ENCODE measurements at places on chromosomes 7 and 10.
A peak's percentile ranks its signal among the peaks of the same experiment; 100 is the strongest.

DNA sequence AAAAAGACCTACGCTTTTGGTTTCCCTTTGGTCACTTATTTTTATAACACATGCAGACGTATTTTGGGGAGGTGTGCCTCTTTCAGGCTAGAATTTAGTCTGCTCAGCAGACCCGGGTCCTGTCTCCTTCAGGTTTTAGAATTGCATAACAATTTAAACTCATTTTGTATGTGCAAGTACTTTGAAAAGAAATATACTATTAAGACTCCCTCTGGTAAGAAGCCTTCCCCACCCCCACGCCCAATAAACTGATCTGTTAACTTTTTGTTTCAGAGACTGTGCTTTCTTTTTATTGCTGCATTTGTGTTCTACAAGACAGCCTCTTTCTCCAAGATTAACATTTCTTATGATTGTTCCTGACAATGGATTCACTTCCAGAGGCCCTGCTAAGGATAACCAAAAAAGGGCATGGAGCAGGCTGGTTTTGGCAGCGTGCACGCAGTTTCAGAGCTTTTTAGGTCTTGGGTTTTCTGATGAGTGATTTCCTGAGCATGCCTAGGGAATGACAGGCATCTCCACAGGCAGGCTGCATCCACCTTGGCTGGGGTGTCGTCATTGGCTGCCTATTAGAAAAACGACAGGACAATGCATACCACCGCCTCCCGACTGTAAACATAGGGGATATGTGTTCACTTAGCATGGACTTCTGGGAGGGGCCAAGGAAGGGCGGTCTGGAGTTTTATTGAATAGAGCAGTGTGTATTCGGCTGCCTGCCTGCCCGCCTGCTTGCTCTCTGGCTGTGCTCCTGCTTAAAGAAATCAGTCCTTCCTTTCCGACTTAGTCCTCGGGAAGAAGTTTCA is at the start of gene CALD1:
CALD1 (plus strand) TSS at position 694 of the 800 bp plus-strand sequence. CDS start 88,100 bp downstream, outside the sequence.
- peak; percentile 96 for DNase-seq

GRCh38 chr7:51340029-51340838 is 23.6 kb upstream of the COBL start:
- no peak for DNase-seq

DNA sequence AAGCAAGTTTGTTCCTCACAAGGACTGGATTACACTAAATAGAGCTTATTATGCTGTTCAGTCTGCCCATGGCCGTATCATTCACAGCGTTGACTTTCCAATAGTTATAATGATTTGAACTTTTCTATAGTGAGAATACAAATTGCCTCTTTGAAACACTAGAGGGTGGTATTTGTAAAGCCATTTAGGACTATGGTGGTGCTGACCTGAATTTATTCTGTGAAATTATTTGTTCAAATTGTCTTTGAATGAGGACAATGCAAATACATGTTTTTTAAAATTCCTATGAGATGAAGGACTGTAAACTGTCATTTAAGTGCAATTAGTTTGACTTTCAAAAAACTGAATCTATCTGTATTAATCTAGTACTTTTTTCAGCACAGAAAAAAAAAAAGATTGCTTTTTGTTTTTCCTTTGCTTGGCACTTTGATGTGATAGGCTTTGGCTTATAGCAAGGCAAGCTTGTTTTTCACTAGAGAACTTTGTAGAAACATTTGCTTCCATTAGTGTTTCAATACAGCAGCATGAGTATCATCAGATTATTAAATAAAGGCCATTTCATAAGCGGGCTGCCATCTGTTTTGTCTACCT is 122.7 kb upstream of the TMEM229A start:
- no peak for DNase-seq

DNA sequence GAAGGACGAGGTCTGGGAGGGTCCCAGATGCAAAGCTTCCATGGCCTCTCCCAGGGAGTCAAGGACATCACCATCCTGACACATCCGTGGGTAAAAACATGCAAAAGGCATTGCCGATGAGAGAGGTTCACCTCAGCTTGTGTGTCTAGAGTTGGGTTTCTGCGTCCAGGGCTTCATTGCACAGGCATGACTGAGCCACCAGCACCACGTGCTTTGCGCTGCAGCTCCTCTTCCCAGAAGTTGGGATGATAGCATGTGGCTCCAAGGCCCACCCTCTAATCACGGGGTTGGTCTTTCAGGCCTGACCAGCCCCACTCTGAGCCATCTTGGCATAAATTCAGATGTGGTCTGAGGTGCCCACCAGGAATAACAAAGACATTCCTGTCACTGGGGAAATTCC is 7.1 kb upstream of the RASGEF1A start:
- no peak for DNase-seq

GRCh38 chr10:60708666-60709065 is 69.6 kb upstream of the CDK1 start:
- DNase-seq, result no peak

GRCh38 chr7:106864298-106865081 is 592 bp upstream of the PIK3CG start:
- DNase-seq, result no peak

GRCh38 chr10:100715445-100716385 is 29.7 kb upstream of the PAX2 start:
- DNase-seq, result no peak

DNA sequence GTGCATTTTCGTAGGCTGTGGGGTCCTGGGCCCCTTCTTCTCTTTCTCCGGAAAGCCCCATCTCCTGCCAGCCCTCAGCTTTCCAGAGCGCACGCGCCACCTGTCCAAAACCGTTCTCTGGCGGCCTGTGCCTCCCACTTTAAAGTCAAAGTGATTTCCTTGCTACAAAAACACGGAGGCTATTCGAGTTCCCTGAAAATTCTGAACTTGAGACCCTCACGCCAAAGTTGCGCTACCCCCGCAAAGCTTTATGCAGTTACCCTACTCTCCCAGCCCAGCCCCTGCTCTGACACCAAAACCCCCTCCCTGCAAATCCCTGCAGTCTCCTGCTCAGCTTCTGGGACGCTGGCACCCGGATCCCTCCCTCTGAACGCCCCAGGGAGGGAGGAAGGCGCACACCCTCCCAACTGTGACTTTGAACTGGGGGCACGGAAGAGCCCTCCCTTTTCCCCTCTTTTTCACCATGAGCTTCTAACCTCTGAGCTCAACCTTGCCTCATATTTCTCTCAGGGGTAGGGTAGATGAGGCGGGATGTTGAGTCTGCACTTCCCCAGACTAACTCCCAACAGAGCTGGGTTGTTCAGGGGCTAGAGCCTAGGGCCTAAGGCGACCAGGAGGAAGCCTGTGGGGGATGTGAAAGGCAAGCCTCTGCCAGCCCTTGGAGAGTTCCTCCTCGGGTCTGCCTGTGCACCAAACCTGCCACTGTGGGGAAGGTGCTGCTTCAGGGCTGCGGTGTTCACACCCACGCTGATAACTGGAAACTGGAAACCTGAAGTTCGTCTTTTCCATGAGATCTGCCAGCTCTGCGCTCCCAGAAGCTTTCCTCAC is 2.7 kb upstream of the PAX4 start:
- DNase-seq, result no peak

GRCh38 chr10:132981173-132981555 is 38.8 kb upstream of the CFAP46 start:
- DNase-seq, result no peak

DNA sequence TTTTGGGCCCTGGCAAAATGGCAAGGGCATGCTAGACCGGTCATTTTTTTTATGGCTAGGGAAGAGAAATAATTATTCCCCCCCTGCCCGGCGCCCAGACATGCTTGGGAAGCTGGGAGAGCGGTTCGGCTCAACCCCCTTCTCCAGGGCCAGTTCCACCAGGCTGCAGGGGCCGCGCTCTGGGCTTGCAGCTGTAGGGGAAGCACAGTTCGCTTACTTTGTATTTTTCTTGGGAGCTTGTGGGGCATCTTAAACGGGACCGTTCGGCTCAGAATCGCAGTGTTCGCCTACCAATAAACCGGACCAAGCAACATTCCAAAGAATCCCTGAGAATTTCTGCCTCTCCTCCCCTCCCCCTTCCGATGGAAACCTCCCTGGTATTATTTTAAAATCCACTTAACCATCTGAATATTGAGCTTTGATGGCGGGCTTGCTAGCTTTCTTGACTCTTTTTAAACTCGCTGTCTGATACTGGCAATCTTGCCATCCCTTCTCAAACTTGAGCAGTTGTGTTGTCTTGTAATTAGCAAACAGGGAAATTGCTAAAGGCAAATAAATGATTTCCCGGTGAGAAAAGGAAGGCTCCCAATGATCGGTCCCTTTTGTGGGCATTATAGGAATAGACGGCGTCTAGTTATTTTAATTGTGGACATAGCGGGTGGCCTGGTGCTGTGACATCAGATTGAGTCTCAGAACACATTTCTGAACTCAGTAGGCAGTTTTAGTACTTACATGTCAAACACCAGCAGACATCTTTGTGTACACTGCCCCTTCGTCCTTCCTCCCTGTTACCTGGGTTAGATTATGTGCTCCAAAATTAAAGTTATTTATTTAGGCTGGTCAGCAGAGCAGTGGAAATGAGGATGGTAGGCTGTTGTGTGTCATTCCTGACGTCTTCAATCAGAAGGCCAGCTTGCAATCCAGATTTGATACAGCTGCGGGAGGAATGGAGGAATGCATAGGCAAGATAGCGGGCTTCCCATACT is 3.4 kb downstream of the TCF7L2 start:
- DNase-seq, result no peak

GRCh38 chr7:151124481-151124880 is 38.2 kb downstream of the AGAP3 start:
- DNase-seq, result no peak

- DNase-seq, result no peak
Measured at GRCh38 chr10:98168147-98168546, 33.7 kb downstream of the R3HCC1L start.

GRCh38 chr10:124867304-124867703 is 65.7 kb downstream of the ABRAXAS2 start:
- DNase-seq, result no peak

GRCh38 chr10:132225849-132226205 is 39.1 kb downstream of the DPYSL4 start:
- no peak for DNase-seq

GRCh38 chr7:130853503-130854279 is 119.7 kb upstream of the KLF14 start:
- no peak for DNase-seq

DNA sequence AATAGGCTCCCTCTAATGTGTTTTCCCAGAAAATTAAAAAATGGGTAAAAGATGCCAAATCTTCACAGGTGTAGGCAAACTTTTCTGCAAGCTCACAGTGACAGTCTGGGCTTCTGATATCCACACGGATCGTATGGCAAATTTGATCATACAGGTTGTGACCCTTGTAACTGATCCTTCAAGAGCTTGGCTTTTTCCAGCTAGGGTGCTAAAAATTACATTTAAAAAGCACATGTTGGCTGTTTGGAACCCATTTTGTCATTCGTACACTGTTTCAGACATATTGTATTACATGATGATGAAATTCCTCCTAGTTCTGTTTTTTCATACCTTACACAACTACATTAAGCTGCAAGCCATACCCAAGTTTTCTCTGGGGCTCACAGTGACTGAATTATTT is 138.7 kb downstream of the GFRA1 start:
- no peak for DNase-seq

DNA sequence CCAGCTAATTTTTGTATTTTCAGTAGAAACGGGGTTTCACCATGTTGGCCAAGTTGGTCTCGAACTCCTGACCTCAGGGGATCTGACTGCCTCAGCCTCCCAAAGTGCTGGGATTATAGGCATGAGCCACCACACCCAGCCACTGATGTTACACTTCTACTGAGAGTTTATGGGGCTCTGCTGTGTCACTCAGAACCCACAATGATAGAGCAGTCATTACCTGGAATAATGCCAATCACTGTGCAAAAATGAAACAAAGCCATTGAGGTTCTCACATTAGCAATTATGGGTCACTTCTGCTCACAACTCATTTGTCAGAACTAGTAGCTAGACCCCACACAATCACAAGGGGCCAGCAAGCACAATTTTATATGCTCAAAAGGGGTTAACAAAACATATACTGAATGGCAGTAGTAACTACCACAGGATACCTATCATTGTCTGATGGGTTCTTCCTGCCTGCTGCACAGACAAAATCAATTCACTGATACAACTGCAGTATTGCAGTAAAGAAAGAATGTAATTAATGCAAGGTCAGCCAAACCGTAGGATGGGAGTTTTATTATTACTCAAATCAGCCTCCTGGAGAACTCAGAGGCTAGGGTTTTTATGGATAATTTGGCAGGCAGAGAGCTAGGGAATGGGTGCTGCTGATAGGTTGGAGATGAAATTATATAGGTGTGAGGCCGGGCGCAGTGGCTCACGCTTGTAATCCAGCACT is 72.1 kb upstream of the TRIM24 start:
- DNase-seq, result no peak

DNA sequence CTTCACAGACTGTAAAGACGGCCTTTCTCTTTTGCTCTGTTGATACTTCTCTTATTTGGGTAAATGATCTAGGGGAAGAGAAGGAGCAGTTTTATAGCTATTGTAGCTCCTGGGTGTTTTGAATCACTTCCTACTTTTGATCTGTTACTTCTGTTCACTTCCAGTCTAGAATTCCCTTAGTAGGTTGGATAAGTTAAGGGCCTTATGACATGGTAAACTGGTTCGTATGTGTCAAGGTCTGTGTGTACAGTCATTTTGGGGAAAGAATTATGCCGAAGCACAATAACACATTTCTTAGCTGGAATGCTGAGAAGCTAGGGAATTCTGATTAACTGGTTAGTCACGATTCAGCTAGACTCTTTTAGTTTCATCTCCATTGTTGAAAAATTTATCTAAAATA is 8.1 kb downstream of the DENND10 start:
- DNase-seq, result peak; percentile 16

DNA sequence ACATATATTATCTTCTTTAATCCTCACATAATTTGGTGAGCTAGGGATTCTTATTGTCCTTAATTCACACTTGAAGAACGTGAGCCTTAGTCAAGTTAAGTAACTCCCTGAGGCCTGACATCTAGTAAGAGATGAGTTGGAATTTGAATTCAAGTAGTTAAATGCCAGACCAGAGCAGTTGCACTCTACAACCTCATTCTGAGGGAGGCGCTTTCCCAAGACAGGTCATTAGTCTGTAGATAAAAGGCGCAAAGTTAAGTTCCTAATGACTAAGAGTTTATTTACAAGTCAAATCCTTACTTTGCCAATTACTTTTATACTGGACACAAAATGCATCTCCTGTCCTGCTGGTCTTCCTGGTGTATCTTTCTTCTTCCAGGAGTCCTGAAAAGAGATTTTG is 3.6 kb upstream of the EXOC6 start:
- no peak for DNase-seq

DNA sequence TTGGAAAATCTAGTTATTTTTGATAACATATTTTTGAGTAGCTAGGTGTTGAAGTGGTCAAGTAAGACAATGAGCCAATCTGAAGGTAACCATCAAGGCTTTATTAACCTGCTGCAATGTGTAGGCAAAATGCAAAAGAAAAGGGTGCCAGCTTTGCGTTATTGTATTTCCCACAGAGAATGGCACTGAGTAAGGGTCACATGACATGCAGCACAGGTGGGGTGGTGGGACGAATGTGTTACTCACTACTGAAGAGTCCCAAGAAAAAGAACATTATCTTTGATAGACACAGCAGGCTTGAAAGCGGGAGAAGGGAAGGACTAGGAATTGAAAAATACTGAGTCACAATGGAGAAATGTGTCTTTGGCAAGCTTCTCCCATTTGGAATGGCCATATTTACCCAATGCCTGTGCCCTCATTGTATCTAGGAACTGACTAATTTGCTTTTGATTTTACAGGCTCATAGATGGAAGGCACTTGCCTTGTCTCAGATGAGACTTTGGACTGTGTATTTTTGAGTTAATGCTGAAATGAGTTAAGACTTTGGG is 898.6 kb upstream of the POT1 start:
- DNase-seq, result no peak

All from amniotic stem cell (primary cell).